H54 (cell line): ENCODE measurements at places on chromosomes 1 and 21.
A peak's percentile ranks its signal among the peaks of the same experiment; 100 is the strongest.

DNA sequence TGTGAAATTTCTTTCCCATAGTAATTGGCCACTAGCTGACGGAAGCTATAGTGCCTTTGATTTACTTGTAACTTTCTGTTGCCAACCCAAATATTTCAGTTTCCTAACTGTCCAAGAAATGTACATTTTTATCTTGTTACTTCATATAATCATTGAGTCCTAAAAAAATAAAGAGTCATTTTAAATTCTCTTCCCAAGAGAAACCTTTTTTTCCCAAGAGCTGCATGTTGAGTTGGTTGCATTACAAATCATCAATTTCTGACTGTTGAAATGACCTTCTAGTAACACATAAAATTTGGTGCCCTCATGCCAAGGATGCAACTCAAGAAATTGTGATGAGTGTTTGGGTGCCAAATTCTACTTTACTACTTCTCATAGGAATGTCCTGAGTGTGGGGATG lies 61.0 kb downstream of the HMCN1 start:
- DNase-seq: no peak

GRCh38 chr1:223662943-223663342 lies 2.6 kb downstream of the CAPN8 start:
- no peak for DNase-seq

DNA sequence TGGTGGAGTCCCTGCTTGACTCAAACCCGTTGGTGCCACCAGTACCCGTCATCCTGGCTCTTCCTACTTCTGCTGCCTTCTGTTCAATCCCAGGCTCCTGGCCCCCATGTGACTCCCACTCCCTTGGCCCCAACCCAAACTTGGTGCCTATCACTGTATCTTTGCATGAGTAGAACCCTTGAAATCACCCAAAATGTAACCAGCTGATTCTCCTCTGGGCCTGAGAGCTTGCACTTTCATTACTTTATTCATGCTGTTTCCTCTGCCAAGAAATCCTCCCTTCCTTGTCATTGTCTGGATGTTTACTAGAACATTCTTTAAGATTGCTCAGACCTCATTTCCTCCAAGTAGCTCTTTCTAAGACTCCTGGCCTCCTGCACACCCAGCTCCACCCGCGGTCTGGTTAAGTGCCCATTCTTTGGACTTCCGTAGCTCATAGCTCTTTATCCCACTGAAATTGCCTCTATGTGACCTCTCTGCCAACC lies 15.7 kb downstream of the PTAFR start:
- no peak for DNase-seq

GRCh38 chr1:180230416-180230790 lies 339 bp downstream of the LHX4 start:
- DNase-seq: peak; percentile 33

GRCh38 chr1:108590957-108591356 lies 31.1 kb downstream of the EEIG2 start:
- DNase-seq: peak; percentile 12

GRCh38 chr21:41187537-41188025 lies 19.6 kb downstream of the BACE2 start:
- no peak for DNase-seq

GRCh38 chr1:177863796-177864195 lies 106.1 kb downstream of the SEC16B start:
- no peak for DNase-seq

DNA sequence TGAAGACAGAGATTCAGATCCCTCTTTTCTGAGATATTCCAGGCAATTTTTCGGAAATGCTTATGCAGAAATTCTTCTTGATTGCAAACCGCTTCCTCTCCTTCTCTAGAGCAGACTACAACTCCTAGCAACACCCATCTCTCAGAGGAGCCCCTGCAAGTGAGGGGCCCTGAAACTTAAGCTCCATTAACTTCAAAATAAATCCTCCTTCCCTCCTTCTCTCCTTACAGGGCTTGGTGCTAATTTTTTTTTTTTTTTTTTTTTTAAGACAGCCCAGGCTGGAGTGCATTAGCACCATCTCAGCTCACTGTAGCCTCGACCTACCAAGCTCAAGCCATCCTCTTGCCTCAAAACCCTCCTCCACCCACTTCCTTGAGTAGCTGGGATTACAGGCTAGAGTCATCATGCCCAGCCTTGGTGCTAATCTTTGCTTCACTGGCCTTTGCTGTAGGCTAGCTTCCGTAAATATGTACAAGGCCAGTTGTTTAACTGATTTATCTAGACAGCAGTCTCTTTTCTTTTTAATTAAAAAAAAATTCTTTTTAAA lies 30.2 kb upstream of the SFPQ start:
- no peak for DNase-seq

DNA sequence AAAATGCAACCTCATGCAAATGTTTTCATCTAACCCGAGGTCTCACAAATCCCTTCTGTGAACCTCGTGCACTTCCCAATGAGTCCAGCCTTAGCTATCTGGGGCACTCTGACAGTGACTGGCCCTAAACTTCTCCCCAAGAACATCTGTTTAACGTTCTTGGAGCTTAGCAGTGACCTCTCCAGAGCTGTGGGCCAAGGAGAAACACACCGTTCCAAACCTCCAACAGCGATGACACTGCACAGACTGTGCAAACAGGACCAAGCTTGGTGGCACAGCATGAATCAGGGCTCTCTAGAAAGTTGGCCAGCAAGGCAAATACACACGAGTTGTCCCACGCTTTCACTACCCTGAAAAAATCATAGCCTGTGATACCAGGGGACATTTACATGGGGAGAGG lies 15.8 kb downstream of the BEND5 start:
- no peak for DNase-seq

DNA sequence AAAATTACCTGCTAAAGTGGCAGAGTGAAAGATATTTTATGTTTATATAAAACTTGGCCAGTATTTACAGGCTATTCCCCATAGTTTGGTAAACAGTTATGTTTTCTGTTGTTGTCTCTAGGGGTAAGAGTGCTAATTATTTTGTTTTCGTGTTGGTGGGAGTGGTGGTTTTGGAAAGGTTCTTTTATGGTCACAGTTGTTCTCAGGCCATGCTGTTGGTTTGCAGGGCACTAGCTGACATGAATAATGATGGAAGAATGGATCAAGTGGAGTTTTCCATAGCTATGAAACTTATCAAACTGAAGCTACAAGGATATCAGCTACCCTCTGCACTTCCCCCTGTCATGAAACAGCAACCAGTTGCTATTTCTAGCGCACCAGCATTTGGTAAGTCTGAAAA lies 92.5 kb downstream of the ITSN1 start:
- no peak for DNase-seq
